ENCODE measurements at places on chromosomes 3 and 15.

- no peak for DNase-seq
Observed at GRCh38 chr3:64667887-64668581, 19.8 kb downstream of the ADAMTS9 start.

GRCh38 chr3:113270068-113270467, 58.7 kb downstream of the BOC start:
- no peak for DNase-seq

- no peak for DNase-seq
Observed at GRCh38 chr3:28134792-28135375, 106.5 kb upstream of the CMC1 start.

DNA sequence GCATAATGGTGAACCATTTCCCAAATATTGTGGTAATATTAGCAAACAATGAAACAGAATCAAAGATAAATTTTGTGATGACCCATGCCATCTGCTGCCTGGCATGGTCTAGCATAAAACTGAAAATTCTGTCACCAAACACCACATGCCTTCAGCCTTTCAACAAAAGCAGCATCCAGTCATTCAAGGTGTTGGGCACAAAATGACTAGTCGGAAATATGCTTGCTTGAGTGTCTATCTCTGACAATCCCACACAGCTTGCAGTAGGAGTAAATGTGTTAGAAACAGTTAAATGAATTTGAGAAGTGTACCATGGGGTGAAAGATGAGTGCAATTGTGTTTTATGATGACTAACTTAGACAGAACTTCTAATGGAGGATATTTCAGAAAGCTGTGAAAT, 61.7 kb upstream of the CDIN1 start:
- DNase-seq: no peak

- no peak for DNase-seq
Observed at GRCh38 chr3:106745344-106746168, 631.7 kb upstream of the CCDC54 start.

- no peak for DNase-seq
Observed at GRCh38 chr15:70094690-70095311, 2.9 kb downstream of the TLE3 start.

GRCh38 chr15:29050870-29051269, 165.1 kb downstream of the APBA2 start:
- DNase-seq: no peak

- no peak for DNase-seq
Observed at GRCh38 chr3:106268696-106269095, 399.9 kb upstream of the CBLB start.

- DNase-seq: no peak
Observed at GRCh38 chr3:171948674-171949073, 90.7 kb upstream of the FNDC3B start.

GRCh38 chr3:41847679-41848078, 114.2 kb downstream of the ULK4 start:
- no peak for DNase-seq

GRCh38 chr15:29678504-29679034, 143.7 kb downstream of the TJP1 start:
- no peak for DNase-seq

- DNase-seq: no peak
Observed at GRCh38 chr15:50262533-50262932, 3.0 kb downstream of the HDC start.

DNA sequence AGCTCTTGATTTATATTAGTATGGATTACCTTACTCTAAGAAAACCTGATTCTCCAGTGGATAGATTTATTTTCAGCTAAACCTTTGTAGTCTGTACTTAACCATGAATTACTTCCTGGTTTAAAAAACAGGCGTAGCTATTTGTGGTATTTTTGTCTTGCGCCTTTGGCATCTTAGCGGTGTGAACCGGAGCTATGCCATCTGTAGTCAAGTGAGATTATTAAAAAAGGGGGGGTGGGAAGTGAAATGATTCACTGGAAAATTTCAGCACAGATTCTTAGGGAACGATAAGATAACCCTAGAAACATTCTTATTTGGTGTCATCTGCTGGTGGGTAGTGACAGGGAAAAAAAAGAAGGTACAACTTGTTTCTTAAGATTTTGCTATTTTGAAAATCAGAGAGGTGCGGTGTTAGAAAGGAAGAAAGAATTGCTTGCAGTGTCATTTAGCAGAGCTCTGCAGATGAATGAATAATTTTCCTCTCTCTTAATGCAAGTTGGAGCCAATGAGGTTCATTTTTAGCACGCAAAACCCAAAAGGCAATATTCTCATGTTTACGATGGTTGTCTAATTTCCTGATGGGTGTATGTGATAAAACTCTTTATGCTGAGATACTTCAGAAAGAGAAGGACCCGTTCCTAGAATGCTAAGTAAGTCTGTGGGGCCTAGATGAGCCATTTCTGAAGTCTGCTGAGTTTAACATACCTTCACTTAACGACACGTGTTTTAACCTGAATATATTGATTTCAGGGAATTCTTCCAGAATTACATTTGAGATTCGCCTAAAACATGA, 44.0 kb downstream of the PSMD6 start:
- no peak for DNase-seq

DNA sequence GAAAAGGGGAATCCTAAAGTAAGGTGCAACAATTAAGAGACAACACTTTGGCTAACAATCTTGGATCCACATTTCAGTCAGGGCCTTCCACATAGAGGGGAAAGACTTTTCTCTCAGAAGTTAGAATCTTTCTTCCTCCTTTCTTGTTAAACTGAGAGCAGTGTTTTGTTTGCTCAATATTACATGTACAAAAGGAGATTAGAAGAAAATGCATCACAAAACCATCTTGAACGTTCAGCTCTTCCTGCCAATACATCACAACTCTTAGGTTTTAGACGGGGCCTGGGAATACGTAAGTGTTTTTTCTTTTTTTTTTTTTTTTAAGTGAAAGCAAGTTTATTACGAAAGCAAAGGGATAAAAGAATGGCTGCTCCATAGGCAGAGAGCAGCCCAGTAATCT, 39.1 kb downstream of the MAP2K1 start:
- no peak for DNase-seq

DNA sequence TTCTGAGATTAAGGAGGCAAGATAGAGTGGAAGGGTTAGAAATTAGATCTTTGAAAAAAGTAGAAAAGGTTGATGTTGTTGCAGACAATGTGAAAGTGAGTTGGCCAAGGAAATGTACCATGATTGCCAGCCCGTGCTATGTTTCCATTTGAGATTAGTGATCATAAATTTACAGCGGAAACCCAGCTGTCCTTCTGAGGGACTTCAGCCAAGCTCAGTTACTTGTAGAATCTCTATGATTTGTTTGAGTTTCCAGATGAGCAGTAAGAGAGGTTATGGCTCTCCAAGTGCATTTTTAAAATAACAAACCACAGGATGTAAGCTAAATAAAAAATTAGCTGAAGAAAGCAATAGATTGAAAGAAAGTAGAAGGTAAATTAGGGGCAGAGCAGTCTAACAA, 54.2 kb upstream of the RBMS3 start:
- no peak for DNase-seq

DNA sequence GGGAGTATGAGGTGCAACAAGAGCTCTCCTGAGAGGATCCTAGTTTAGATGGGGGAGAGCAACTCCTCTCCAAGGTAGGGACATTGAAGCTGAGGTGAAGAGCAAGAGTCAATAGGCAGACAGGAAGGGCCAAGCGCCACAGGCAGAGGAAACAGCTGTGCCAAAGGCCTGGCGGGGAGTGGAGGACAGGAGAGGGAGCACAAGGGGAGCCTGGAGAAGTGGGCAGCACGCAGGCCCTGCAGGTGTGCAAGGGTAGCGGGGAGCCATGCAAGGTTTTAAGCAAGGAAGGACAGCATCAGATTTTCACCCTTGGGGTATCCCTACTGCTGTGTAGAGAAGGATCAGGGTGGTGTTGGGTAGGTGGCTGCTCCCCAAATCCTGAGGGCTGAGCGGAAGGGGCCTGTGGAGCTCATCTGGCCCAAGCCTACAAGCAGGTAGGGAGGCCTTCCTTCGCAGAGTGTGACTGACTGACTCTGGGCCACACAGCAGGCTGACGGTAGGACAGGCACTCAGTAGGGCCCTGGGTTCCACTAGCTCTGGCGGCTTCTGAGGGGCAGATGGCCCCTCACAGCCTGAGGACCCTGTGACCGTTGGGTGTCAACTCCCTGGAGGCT, 13.3 kb downstream of the CHST13 start:
- no peak for DNase-seq

Measured in stimulated activated CD8-positive, alpha-beta memory T cell treated with anti-CD3 and anti-CD28 coated beads, Interleukin-7, amount 100 ng/mL, for 1 hour (primary cell).